Amniotic stem cell (primary cell): ENCODE measurements at places on chromosomes 6 and 20.

DNA sequence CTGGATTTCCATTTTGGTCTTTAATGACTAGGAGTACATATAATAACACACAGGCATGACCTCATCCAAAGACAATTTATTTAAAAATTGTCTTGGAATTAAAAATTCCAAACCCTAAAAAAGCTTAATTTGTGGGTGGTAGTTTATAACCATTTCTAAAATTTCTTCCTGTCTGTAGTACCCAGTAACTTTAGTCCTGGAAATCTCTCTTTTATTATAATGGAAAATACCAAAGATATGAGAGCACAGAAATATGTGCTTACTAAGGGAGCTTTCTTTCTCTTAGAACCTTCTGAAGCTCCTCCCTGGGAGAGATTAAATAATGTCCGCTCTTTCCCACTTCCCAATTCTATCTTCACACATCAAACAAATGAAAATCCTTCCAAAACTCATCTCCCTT lies 70.5 kb upstream of the PRL start:
- no peak for DNase-seq

DNA sequence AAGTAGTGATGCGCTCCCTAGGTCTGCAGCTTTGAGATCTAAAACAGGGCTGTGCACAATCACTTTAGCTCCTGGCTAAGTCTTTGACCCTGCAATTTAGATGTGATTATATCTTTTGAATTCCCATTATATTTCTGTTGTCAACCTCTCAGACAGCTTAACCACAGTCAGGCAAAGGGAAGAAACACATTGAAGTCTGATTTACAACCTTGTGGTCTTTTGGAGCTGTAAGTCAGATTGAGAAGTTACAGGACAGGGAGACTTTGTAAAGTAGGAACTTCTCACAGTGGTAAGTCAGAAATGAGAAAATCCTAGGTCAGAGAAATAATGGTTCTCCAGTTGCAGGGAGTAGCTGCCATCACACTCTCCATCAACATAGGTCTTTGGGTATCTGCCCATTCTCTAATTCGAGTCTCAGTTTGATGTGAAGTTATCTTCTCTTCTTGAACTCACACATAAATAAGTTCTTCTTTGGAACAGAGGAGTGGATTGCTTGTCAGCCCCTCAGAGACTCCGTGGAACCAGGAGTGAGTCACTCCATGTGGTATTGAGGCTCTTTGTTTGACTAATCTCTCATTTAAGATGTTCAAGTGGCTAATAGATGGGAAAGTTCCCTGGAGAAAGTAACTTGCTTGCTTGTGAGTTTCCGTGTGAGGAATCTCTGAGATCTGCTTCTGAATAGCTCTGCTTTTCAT lies 35.0 kb upstream of the SGK1 start:
- DNase-seq = no peak

GRCh38 chr6:129267028-129267427 lies 384.1 kb downstream of the LAMA2 start:
- DNase-seq = no peak

DNA sequence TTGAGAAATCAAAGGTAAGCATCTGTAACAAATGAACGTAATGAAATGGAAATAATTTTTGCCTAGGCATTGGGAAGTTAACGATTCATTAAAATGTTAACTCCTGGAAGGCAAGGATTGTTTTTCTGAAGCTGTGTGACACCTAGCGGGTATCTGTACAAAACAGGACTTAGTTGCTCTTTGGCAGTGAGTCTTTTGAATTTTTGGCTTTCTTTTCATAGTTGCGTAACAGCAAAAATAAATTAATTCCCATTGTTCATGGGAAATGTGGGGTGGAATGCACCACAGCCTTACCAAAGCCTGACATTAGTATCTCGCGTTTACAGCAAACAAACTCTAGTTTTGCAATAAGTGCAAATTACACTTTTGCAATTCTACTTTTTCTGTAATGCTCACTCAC lies 92.7 kb upstream of the DTNBP1 start:
- no peak for DNase-seq

DNA sequence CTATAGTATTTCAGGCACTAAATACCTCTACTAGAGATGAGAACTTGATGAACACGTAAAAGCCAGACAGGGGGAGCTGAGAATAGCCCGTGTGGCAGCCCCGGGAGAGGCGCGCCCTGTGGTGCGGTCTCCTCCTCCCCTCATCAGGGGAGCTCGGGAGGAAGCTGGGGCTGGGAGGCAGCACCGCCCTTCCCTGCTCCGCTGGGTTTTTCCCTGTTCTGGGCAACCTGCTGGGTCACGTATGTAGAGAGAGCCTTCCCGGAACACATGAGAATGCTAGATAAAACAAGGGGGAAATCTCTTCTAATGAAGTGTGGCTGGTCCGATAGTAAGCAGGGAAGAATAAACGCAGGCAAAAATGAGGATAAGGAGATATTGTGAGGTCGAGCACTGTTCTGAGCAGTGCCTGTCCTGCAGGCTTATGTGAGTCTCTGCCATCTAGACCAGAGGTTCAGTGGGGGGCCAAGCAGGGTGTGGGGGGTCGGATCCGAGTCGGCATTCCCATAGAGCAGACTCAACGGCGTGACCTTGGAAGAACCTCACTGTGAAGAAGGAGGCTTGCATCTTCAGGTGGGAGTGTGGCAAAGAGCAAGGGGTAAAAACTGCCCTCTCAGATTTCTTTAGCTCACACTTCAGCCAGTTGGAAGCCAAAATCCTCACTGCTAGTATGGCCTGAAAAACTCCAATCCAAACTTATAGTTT lies 13.4 kb upstream of the RPS6KA2 start:
- DNase-seq = no peak

GRCh38 chr6:722077-722524 lies 29.2 kb upstream of the EXOC2 start:
- DNase-seq = peak; percentile 79

GRCh38 chr6:118350881-118351430 lies 197.1 kb upstream of the PLN start:
- DNase-seq = no peak

DNA sequence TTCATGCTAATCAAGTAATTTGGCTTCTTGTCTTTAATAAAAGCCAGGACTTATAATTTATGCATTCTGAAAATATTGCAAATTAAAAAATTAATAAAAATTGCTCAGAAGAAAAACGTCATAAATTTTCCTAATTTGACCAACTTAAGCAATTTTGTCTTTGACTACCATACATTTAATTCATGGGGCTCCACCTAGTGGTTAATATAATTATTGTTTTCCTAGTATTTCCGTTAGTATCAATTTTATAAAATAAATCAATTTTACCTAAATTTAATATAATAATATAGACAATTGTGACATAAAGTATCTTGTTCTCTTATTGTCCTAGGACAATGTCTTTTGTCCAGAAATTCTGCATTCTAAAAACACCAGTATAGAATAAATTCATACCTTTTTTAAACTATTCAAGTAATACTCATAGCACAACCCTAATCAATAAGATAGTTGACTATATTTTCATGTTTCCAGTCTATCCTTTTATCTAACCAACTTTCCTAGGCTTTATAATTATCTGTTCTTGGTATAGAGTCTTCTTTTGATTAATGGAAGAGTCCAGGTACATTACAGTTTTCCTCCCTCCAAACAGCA lies 319.9 kb downstream of the TRDN start:
- no peak for DNase-seq

DNA sequence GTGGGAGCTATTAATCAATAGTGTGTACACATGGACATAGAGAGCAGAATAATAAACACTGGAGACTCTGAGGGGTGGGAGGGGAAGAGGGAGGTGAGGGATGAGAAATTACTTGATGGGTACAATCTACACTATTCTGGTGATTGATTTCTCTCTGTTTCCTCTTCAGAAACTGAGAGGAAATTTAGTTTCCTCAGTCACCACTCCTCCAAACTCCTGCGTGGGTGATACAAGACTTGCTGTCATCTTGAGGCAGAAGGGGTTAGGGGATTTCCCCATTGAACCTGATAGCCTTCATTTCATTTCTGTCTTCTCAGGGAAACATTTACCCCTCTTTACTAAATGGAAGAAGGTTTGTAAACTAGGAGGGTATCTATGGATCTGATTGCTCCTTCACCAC lies 84.3 kb upstream of the ESR1 start:
- DNase-seq = no peak

DNA sequence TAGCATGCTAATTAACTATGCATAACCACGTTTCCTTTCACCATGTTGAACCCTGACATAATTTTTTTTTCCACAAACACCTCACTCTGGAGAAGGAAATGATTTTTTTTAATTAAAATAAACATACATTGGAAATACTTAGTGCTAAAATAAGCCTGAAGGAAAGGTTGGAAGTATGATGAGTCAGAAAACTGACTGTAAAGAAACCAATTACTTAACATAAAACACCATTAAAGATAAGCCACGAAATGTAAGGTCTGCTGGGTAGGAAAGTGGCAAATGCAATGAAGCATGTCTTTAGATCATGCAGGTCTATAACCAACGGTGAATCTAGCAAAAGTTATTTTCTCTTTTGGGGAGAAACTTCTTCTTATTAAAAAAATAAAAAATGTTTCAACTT lies 47.5 kb downstream of the OPRM1 start:
- no peak for DNase-seq

GRCh38 chr20:35954907-35955251 lies 577 bp upstream of the SCAND1 start:
- DNase-seq = no peak

GRCh38 chr6:12449447-12449846 lies 159.3 kb downstream of the EDN1 start:
- DNase-seq = no peak

- DNase-seq = no peak
Observed at GRCh38 chr6:80182308-80182707, 75.8 kb downstream of the BCKDHB start.

DNA sequence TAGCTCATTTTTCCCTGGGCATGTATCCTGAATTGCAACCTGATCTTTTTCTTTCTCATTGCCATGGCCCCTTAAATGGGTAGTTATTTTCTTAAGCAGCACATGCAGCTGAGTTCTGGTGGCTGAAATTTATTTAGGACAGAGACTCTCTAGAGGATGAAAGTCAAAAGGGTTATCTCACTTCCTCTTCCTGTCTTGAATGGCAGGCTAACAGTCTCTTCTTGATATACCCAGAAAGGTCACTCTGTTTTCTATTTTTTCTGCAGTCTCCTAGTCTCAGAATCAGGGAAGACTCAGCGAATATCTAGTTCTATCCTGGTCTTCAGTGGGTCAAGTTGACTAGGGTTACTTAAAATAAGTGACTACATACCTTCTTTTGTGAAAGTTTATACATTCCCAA lies 243.3 kb downstream of the EPHA7 start:
- DNase-seq = no peak

DNA sequence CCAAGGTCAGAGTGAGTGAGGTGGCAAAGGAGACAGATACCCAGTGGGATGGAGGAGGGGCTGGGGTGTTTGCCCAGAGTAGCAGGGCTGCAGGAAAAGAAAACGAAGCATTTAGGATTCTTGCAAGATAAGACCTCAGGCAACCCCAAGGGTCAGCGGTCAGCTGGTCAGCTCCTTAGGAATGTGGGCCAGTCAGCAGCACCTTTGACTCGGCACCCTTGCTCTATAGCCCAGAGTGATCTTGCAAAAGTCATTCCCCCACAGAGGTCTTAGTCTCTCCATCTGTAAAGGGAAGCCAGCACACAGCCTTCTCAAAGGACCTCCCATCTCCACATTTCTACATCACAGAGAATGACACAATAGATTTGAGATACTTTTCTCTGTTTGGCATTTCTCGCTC lies 56.7 kb downstream of the VEGFA start:
- DNase-seq = no peak

DNA sequence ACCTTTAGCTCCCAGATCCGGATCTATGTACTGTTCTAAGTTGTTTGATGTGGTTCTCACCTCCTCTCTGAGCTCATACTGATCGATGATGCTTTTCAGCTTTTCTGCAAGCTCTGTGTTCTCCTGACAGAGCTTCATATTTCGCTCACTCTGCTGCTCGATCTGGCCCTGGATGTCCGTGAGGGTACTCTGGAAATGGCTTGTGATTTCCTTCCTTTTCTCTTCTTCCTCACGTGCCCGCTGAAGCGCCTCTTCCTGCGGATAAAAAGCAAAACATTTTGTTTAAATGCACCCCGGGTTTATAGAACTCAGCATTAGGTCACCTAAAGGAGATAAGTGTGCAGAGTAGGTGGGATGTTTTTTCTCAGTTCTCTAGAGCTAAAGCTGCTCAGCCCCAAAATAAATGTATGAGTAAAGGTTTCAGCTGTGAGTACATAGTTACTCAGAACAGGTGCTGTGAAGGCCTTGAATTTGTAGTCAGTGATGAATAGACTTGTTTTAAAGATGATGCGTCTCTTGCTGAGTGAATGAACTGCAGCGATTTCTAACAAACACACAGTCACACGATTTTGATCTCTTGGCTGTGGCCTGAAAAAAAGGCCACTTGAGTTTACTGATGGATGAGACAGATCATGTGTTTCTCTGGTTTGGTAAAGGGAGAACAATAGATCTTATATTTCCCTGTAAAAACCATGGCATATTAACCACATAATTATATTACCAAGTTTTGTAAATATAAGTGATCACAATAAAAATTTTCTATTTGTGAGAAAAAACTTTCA lies 29.1 kb downstream of the TXLNB start:
- no peak for DNase-seq

- no peak for DNase-seq
Observed at GRCh38 chr6:1641343-1641885, 31.7 kb downstream of the FOXC1 start.

- no peak for DNase-seq
Observed at GRCh38 chr6:161429921-161430490, 156.1 kb upstream of the AGPAT4 start.

DNA sequence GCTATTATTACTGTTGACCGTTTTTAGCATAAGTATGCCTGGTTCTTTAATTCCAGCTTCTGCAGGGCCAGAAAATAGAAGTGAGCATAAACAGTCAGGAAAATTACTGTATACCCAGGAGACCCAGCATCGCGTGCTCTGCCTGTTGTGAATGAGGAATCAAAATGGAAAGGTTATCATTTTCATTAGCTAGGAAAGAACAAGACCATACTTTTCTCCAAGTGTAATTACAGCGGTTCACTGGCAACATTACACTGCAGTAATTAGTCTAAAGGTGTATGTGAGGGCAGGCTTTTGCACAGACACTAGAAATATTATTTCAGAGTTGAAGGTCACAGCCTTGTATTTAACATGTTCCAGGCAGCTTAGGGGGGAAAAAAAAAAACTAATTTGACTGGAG lies 403.8 kb upstream of the SOX4 start:
- DNase-seq = no peak

DNA sequence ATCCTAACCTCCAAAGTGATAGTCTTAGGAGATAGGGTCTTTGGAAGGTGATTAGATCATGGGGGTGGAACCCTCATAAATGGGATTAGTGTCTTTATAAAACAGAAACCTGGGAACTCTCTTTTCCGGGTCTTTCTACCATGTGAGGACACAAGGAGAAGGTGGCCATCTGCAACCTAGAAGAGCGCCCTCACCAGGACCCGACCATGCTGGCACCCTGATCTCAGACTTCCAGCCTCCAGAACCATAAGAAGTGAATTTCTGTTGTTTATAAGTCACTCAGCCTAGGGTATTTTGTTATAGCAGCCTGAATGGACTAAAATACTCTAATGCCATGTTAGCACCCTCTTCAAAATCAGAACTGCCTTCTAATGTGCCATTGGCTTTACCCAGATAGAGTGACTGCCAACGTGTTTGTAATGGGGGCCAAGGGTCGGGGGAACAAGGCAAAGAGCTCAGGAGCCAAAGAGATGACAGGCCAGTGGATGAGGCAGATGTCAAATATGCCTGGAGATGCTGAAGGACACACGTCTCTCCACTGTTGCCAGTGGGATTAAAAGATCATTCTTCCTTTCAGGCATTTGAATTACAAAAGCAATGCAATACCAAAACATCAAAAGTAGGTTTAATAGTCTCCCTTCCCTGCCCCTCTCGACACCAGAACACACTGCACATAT lies 21.0 kb downstream of the TUBB2B start:
- DNase-seq = no peak
